ENCODE measurements at places on chromosomes 2 and 18. TPM values are rescaled to one million over a fixed set of nuclear protein-coding genes. Genes with fewer than 3 reads are reported as not detected.

The SPATA3 gene
- polyA plus RNA-seq, result not detected

The EGR4 gene
- polyA plus RNA-seq, result 0.48 TPM

DNA sequence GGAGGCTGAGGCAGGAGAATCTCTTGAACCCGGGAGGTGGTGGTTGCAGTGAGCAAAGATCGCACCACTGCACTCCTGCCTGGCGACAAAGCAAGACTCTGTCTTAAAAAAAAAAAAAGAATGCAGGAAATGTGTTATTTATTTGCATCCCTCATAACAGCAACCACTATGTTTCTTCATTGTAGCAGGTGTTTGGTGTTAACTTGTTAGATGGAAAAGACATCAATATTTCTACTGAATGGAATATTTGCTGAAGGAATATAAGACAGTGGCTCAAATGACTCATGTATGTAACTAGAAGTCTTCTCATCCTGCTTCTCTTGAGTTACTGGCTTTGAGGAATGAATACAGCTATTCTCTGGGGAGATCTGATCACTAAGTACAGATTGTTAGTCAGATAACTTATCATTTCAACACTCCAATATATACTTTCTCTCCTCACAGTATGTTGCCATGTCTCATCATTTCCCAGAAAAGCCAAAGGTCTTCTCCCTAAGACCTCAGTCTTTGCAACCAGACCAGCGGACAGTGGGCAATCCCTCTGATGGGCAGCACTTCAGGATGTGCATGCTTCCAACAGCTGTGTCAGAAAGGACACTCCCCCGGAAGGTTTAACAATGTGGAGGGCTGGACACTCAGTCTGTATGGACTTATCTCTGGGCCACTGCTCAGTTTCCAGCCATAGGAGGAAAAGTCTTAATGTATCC, 104.4 kb upstream of the STK17B start:
- DNase-seq, result no peak

- no peak for DNase-seq
Observed at GRCh38 chr2:145800151-145801091, 1280.5 kb upstream of the ZEB2 start.

GRCh38 chr2:101622210-101623030, 75.1 kb upstream of the MAP4K4 start:
- no peak for DNase-seq
